ENCODE measurements at places on chromosomes 12 and 14.

GRCh38 chr14:24984846-24985589, 64.9 kb downstream of the STXBP6 start:
- DNase-seq: no peak

GRCh38 chr12:130097342-130097741, 64.9 kb upstream of the FZD10 start:
- no peak for DNase-seq

DNA sequence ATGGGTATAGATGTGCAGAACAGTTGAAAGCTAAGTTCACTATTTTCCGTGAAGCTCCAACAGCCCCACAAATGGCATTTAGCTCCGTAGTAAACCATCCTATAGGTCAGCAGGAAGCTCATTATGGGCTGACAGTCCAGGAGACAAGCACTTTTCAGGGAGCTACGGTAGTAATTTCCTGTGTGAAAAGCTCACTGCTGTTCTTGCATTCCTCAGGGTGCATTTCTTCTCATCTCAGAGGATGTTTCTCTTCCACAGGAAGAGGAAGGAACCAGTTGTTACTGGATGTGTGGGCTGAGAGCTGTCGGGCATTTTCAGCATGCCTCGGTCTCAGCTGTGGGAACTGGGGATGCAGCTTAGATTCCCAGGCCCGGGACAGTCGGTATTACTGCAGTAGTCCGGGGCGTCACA, 72.8 kb downstream of the GALNT4 start:
- peak; percentile 83 for DNase-seq

DNA sequence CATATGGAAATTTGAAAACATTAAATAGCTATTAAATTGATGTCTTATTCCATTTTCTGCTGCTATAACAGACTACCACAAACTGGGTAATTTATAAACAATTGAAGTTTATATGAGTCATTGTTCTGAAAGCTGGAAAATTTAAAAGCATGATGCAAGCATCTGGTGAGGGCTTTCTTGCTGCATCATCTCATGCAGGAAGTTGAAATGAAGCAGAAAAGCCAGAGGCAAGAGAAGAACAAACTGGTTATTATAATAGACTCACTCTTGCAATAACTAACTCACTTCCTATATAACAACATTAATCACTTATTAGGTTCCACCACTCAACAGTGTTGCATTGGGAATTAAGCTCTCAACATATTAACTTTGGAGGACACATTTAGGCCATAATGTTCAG, 1277.4 kb downstream of the LRFN5 start:
- peak; percentile 0 for DNase-seq

DNA sequence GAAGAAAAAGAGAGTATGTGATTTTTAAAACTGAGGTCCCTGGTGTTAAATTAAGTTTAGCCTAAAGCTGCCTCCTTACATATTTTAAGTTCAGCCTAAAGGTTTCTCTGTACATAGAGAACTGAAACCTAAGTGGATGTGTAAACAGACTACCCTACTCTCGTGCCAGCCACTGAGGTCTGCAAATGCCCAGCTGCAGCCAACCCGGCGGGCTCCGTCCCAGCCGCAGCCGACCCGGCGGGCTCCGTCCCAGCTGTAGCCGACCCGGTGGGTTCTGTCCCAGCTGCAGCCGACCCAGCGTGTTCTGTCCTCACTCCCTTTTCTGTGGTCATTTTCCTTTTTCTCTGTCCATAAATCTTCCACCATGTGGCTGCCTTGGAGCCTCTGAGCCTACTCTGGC, 97.2 kb upstream of the SFSWAP start:
- no peak for DNase-seq

- no peak for DNase-seq
These were observed 89.5 kb downstream of the FBXO33 start for GRCh38 chr14:39342768-39343167.

Data from kidney capillary endothelial cell (primary cell).